T-cell (primary cell): ENCODE measurements at places on chromosomes 2 and 18. TPM values are rescaled to one million over a fixed set of nuclear protein-coding genes. Genes with fewer than 3 reads are reported as not detected.

CCDC195 gene
- not detected for total RNA-seq

VAMP5 gene
- 33.9 TPM for total RNA-seq

PLGLB1 gene
- 7.2 TPM for total RNA-seq

ERCC3 gene
- 43.9 TPM for total RNA-seq

RAB6C gene
- total RNA-seq, result not detected

MARCHF4 gene
- total RNA-seq, result not detected

GPBAR1 gene
- total RNA-seq, result 1.4 TPM

GRCh38 chr2:47097563-47097962 is 57.5 kb downstream of the STPG4 start:
- no peak for DNase-seq

DNA sequence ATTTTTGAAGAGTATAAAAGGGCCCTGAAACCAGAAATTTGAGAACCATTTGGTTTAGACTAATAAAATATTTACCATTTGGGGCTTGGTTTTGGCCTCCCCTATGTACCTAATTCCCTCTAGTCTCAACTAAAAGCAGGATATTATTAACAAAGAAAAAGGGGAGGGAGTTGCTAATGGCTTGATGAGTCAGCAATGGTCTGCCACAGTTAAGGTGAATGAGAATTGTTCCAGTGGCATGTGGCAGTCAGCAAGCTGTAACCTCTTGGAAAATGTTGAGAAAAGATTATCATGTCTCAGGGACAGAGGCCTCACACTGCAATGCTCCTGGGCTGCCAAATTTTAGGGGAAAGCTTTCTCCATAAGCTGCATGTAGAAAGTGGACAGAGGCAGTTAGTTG is 20.1 kb upstream of the SLC39A10 start:
- no peak for DNase-seq

- no peak for DNase-seq
Observed at GRCh38 chr2:36380624-36381481, 25.3 kb downstream of the CRIM1 start.

- no peak for DNase-seq
Observed at GRCh38 chr2:43541165-43541564, 54.7 kb downstream of the THADA start.

DNA sequence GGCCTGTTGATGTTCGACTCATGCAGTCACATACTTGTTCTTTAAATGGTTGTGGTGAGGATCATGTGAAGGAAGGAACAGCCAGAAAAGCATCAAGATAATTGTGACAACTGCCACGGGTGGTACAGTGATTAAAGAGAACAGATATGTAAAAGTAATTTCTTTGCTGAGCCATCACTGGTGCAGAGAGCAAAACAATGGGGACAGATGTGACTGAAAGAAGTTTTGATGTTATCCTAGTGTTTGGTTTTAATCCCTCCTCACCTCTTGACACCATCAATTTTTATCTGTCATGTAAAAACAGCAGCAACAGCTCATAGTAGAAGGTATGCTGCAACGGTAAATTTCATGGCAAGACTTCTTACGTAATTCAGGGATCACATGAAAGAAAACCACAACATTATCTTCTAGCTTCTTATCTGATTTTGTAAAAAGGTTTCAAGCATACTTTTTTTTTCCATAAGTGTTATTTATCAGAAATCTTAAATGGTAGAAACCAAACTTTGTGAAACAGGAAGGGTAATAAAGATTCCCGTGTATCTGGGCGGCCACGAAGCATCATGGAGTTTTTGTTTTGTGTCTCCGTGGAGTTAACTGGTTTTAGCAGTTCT is 65.2 kb downstream of the PLCL1 start:
- DNase-seq, result peak; percentile 46

DNA sequence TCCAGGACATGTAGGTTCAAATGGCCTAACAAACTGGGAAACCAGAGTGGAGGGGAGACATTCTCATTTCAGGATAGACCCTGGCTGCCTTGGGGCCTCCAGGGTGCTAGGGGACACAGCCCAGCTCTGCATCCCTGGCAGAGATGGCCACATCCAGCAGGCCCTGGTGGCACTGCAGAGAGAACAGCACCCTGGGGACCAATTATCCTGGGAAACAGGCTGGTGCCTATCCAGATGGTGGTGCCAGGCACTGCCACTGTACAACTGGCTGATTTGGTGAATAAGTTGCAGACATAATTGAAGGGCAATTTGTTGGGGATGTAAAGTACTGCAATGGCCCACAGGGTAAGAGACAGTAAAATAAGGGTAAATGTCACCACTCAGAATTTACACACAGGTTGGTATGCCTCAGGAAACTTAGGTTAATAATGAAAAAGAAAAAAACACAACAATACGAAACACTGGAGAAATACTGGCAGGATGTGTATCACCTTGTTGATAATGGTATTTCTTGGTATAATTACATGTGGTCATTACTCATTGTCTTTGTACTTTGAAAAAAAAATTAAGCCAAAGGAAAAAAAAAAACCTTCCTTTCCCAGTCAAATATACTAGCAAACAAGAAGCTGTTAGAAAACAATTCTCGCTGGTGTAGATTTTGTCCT is 12.8 kb upstream of the SFTPB start:
- no peak for DNase-seq

DNA sequence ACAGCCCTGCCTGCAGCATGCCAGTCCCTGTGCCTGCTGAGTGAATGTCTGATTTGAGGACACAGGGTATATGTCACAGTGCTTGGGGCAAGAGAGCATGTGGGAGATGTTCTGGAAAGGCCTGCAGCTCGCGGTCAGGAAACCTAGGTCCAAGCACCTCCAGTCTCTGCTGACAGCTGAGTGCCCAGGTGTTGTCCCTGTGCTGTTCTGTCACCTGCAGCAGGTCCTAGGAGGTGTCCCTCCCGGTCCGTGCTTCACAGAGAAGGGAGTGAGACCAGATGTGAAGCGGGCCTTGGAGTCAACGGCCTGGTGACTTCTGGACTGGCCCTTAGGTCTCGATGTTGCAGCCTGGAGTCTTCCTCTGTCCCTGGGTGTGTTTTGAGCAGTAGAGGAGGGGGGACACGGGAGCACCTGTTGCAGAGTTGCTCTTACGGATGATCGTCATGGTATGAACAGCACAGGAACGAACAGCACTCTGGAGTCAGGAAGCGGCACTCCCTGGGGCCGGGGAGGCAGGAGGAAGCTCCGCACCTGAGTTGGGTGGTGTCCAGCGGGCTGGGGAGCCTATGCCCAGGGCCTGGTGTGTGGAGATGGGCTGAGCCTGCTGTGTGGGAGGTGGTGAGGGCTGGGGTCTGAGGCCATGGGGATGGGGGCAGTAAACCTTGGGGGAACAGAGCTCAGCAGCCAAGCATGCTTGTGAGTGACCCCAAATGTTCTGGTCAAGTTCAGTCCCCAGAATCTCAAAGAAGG is 21.6 kb upstream of the ARHGEF4 start:
- DNase-seq, result no peak

GRCh38 chr2:223545830-223546229 is 56.3 kb downstream of the SCG2 start:
- no peak for DNase-seq

GRCh38 chr2:66233981-66234380 is 200.9 kb upstream of the MEIS1 start:
- no peak for DNase-seq

- no peak for DNase-seq
Observed at GRCh38 chr2:57981083-57981768, 65.4 kb upstream of the VRK2 start.

- DNase-seq, result no peak
Observed at GRCh38 chr2:105072039-105072438, 34.2 kb downstream of the MRPS9 start.

GRCh38 chr2:227098162-227098515 is 65.9 kb downstream of the COL4A4 start:
- no peak for DNase-seq

DNA sequence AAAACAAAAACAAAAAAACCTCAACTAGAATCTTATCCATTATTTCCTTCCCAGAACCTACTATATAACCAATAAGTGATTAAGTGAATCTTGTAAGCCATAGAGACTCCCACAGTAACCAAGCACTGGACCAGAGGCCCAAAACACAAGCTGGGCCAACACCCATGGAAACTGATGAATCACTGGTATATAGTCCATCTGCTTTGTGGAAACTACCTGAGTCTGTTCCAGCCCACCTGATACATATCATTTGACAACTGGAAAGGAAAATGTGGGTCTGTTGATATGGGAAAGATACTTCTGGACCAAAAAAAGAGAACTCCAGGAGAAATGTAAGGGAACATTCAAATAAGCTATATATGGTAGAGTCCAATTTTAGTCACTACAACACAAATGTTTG is 252.8 kb downstream of the MREG start:
- DNase-seq, result no peak
